Osteoblast (primary cell): ENCODE measurements at places on chromosomes 5 and 9. TPM values are rescaled to one million over a fixed set of nuclear protein-coding genes. Genes with fewer than 3 reads are reported as not detected.

DNA sequence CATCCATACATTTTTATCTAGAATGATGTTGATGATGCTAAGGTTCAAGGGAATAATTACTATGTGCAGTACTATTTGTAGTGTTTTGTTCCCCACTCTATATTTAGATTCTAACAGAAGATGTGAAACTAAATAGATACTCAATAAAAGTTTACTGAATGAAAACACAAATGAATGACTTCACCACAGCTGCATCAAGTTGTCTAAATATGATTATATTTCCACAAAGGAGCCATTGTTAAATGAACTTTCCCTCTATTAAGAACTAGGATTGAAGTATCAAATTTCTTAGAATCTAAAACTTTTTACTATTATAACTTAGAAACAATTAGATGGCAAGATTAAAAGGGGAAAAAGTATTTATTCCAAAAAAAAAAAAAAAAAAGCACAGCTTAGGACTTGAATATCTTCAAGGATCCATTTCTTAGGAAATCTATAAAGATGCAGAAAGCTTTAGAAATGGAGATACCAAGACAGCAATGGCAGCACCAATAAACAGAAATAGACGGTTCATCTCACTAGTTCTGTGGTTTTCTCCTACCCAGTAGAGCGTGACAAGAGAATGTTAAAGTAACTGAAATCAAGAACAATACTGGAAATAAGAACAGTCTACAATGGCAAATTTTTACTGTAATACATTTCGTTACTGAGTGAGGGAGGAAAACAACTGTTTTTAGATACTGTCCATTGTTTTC lies 347.6 kb downstream of the EBF1 start:
- DNase-seq: no peak

- DNase-seq: no peak
Observed at GRCh38 chr9:73006986-73007385, 54.1 kb upstream of the ALDH1A1 start.

DNA sequence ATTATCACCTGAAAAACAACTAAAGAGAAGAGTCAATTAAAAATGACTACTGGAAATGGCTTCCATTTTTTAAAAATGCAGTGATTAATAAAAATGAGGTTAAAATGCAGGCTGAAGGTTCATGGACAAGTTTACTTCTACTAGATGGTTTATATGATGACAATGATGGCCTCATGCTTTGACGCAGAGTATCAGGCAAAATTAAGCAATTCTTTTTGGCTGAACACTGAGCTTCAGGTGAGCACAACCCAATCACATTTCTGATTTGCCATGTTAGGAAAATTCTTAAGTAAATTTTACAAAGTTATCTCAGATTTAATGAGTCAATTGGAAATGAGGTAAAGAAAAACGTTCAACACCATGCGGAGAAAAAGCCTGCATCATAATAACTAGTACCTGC lies 22.3 kb downstream of the DMGDH start:
- DNase-seq: no peak

DNA sequence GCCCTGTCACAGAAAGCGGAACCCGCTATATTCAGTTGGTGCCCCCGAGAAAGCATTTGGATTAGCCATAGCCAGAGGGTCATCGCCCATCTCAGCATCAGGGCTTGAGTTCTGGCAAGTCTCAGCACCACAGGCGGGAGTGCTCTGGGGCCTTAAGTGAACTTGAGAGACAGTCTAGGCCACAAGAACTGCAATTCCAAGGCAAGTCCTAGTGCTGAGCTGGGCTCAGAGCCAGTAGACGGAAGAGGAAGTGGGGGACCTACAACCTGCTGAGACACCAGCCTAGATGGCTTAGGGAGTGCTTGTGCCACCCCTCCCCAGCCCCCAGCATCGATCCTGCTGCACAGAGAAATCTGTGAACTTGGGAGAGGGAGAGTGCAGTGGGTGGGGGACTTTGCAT lies 594.9 kb downstream of the CCDC171 start:
- no peak for DNase-seq

DNA sequence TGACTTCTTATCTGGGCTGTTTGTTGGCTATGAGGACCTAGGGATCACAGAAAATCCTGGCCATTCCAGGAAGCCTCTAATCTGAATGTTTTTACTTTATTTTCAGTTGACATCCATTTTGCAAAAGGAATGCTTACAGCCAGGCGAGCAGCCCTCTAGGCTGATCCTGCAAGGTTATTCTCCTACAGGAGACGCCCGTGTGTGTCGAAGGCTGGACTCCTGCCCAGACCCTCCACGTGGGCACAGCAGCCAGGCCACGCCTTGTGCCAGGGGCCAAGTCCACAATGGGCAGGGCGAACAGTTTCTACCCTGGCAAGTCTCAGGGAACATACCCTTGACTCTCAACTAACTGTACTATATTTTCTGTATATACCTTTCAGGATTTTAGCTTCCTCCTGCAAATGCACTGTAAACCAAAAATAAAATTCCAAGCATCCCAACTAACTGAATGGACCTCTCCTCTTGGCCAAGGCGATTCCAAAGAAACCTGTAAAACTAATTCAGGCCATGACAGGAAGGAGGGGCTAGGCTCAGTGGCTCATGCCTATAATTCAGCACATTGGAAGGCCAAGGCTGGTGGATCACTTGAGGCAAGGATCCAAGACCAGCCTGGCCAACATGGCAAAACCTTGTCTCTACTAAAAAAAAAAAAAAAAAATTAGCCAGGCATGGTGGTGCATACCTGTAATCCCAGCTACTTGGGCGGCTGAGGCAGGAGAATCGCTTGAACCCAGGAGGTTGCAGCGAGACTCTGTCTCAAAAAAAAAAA lies 5.7 kb downstream of the CMBL start:
- no peak for DNase-seq

DNA sequence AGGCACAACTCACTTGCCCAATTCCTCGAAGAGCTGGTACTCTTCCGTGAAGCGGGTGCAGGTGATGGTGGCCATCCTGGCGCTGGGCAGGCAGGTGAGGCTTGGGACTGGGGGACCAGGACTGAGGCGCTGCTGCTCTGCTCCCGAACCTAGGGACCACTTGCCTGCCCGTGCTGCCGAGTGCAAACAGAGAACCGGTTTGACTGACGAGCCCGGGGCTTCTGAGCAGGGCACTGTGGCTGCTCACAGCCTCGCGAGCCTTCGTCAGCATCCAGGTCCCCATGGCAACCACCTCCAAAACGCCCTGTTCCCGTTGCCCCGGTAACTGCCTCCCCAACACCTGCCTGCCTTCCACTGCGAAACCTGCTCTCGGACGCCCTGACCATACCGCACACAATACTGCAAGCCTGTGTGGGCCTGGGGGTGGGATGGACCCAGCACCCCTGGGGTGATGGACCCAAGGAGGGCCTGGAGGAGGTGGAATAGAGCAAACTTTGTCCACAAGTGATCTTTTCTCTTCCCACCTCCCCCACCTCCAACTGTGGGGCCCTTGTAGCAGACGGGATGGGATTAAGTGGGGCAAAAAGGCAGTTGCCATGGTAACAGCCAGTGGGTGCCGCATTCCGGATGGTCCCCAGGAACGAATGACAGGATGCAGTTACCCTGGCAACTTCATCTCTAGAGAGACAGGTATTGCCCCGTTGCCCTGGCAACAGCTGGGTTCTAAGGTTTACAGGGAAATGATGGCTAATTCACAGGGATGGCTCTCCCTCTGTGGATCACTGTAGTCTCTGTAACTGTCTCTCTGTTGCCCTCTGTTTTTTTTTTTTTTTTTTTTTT lies at the start of gene CAMK2A:
Gene CAMK2A (minus strand): TSS at position 223 of the 840 bp plus-strand sequence. CDS start 148 bp downstream, at position 75.
- no peak for DNase-seq

GRCh38 chr5:16773991-16774390 lies 157.2 kb upstream of the RETREG1 start:
- no peak for DNase-seq

DNA sequence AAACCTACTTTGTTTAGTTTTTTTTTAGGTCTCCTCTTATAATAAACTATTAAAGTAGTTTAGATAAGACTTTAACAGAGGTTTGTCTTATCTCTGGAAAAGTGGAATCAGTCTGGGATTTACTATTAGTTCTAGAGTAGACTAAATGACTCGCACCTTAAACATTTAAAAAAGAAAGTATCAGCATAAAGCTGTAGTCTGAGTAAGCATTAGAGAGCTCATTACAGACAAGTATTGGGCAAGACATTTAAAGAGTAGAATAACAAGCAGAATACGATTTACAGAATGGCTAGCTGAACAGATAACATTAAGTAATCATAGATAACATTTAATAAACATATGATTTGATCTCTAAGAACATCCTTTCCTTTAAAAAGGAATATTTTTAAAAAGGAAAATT lies 226.0 kb upstream of the DMAC1 start:
- no peak for DNase-seq

DNA sequence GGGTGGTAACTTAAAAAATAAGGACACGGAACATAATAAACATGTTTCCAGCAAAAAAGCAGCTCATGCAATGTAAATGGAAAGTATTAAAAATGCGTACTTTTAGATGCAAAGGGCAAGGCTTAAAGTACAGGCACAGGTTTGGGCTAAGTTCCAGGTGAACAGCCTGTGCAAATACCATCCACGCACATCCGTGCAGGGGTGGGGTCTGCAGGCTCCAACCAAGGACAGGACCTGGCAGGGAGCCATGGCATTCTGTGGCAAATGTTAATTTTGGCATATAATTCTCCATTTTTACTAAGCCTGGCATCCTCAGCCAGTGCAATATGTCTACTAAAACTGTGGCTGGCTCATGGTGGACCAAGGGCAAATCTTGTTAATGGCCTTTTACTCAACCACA lies 365.8 kb upstream of the DAP start:
- no peak for DNase-seq

GRCh38 chr5:97167435-97167834 lies 15.6 kb downstream of the RIOK2 start:
- no peak for DNase-seq

GRCh38 chr5:142283304-142283703 lies 41.5 kb downstream of the SPRY4 start:
- DNase-seq: no peak

DNA sequence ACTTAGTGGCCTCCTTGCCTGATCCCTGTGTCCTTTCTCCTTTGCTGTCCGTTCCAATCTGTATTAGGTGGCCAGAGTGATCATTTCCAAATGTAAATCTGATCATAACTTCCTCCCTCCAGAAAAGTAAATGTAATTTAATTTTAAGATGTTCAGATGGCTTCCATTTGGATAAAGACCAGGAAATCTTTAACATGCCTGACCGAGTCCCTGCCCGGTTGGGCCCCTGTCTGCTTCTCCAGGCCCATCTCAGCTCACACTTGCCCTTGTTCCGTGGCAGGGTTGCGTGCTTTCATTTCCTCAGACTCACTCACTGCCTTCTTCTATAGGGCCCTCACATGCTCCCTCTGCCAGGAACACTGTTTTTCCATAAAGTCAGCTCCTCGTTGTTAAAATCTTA lies 7.6 kb downstream of the MAP3K1 start:
- no peak for DNase-seq

GRCh38 chr9:133003671-133004090 lies 25.2 kb downstream of the GFI1B start:
- DNase-seq: no peak

DNA sequence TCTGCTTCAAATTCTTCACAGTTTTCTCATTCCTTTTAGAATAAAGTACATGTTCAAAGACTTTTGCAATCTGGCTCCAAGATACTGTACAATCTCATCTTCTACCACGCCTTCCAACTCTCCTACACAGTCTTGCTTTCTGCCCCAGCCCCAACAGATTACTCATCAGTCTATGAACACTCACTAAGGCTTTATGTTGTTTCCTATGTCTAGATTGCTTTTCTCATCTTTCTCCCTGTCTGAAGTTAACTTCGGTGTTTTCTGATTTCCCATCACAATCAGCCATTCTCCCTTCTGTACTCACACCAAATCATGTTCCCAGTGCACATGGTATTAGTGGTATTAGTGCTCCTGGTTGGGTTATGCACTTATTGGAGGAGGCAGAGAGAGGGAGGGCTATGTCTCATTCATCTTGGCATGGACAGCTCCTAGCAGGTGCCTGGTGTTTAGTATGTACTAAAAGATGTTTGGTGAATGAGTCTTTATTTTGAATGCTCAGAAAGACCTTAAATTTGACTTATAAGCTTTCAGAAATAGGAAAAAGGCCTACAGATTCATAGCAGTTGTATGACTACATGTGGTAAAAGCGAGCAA lies 44.0 kb upstream of the ZNF608 start:
- DNase-seq: peak; percentile 66

DNA sequence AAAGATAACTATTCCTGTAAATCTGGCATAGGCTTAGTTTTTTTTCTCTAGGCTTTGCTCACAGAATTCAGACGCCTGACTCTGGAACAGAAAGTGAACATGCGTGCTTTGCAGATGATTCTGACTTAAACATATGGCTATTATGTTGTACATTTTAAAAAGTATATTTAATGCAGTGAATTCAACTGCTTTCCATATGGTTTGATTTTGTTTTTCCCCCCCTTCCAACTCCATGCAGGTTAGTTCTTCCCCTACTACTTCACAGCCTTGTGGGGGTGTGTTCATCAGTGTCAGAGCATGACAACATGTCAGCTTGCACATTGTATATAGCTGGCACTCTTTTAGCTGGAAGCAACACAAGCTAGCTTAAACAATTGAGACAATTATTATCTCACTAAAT lies 226.8 kb downstream of the TMEM167A start:
- DNase-seq: no peak

DNA sequence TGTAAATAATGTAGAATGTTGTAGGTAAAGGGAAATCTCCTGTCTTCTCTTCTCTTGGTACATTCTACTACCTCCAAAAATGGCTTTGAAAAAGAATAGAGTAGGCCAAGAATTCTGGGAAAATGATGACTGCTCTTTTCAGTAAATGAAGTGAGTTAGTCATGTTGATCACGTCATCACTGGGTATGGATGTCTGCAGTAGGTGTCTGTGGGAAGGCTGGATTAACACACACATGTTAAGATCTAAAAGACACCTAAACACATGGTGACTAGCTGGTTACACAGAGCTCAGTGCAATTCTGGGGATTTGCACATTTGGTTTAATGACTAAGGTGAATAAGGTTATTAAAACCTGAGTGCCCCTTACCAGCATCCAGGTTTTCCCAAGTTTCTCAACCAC lies 161.5 kb downstream of the CEP120 start:
- no peak for DNase-seq

GRCh38 chr5:127580731-127581130 lies 63.3 kb downstream of the PRRC1 start:
- no peak for DNase-seq

DNA sequence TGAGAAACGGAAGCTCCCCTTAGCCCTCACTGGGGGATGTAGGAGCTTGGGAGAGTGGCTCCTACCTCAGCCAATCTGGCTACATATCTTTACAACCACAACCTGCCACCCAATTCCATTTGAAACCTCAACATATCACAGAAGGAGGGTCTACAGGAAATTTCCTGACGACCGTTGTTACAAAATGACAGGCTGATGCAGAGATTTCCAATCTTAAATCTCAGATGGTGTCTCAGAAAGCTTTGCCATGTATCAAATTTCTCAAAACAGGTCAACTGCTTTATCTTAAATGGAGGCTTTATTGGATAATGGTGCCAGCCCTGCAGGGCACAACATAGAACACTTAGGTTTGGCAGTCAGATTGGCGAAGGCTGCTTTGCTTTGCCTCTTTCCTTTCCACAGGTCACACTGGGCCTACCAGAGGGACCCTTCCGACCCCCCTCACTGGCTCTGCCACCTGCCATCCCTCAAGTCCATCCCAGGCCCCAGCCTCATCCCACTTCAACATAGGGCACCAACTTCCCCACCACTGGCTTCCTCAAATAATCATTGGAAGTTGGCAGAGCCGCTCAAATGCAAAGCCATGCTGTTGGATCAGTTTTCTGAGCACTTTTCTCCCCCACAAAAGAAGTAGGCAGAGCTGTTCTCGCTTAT lies 11.1 kb upstream of the SPATA31E1 start:
- DNase-seq: no peak

CDX1 gene
- total RNA-seq: 0.29 and 0.36 TPM in 2 replicates

FCN2 gene
- total RNA-seq: not detected in 2 replicates

GPR21 gene
- total RNA-seq: 1.4 and 2.7 TPM in 2 replicates

KLHL3 gene
- total RNA-seq: 6.2 and 7.1 TPM in 2 replicates

CLIC3 gene
- 1.5 and 2.5 TPM in 2 replicates for total RNA-seq

TLN1 gene
- 306 and 376 TPM in 2 replicates for total RNA-seq

IL5 gene
- total RNA-seq: not detected in 2 replicates
